ENCODE measurements at places on chromosomes 13 and 19. TPM values are rescaled to one million over a fixed set of nuclear protein-coding genes. Genes with fewer than 3 reads are reported as not detected.

Gene ZNF653
- 4.7 TPM for total RNA-seq

Gene PNMA8A
- total RNA-seq: 0.97 TPM

- DNase-seq: peak; percentile 9
Observed at GRCh38 chr13:25324100-25324499, 22.7 kb downstream of the NUP58 start.

Gene POLD1
- 22.9 TPM for total RNA-seq

- no peak for DNase-seq
Observed at GRCh38 chr13:114104655-114105520, 27.5 kb downstream of the RASA3 start.

DNA sequence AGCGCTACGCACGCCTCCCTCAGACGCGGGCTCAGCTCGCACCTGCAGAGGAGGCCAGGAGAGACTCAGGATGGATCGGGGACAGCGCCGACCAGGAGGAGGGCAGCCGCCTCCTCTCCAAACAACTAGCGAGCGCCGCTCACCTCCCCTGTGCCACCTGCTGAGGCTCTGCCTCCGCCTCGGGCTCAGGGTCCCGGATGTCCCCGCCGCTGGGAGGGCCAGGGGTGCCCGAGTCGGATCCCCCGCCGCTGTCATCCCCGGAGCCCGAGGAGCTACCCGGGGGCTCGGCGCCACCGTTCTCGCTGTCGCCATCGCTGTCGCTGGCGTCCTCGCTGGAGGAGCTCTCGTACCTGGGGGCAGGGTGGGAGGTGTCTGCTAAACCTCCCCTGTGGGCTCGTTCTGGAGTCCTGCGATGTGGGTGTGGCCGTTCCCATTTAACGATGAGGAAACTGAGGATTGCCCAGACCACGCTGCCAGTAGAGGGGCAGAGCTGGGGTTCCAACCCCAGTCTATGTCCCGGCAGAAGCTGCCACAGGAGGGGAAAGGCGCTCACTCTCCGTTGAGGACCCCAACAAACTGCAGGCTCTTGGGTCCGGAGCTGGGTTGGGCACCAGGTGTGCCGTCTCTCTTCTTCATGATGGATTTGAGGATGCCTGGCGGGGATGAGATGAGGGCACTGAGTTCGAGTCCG, 9.2 kb downstream of the KANK3 start:
- DNase-seq: no peak

DNA sequence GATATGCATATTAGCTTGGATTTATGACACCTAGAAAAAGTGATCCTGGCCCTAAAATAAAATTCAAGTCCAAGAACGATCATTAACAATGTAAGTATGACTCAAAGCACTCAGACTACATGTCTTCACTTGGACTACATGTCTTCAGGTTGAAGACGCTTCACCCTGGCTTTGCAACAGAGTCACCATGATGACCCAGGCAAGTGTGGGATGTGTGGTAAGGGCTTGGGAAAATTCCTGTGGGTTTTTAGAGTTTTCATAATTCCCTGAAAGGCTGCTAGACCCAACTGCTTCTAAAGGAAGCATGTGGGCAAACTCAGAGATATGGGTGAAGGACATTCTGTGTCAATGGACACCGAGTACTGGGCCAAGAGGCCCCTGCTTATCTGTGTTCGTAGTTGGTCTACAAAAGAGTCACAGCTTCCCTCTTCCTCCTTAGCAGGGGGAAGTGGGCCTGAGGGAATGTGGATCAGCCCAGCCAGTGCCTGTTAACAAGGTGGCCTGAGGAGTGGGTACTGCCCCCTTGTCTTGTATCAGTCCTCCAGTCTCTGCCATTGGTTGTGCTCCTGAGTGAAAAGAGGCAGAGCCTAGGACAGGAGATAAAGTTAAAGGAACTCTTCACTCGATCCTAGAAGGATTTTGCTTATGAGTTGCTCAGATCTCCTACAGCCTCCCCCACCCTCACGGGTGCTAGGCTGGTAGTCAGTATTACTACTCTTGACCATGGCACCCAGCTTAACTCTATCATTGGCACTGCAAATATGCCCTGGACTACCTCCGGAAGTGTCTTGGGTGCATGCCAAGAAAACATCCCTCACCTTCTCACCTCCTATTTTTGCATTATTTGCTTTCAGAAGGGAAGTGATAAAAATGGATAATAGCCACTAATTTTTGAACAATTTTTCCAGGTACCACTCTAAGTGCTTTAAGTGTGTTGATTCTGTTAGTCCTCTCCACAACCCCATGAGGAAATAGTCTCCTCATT, 406.3 kb downstream of the COG6 start:
- DNase-seq: peak; percentile 40

Gene CYP2F1
- total RNA-seq: not detected

DNA sequence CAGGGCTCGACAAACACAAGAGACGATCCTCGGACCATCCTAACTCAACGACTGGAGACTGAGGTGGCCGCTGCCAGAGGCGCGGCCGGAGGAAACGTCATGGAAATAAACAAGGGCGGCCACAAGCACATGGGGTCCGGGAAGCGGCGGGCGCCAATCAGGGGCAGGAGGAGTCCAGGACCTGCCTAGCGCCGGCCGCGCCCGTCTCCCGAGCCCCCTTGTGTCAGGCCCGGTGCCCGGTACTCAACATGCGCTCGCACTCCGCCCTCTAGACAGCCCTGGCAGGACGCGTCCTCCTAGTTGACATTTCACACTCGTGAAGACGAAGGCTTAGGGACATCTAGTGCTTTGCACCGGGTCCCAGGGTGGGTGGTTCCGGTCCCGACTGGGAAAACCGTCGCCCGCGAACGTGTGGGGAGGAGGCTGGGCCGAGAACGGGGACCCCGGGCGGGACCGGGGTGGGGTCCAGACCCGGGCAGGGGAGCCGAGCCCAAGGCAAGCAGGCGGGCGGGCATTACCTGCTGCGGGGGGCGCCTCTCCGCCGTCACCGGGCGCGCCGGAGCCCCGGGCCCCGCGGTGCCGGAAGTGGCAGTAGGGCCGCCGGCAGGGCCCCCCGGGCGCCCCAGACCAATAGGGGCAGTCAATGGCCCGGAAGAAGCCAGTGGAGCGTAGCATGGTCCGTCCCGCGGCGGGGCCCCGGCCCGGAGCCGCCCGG, 442 bp downstream of the REXO1 start:
- peak; percentile 77 for DNase-seq

DNA sequence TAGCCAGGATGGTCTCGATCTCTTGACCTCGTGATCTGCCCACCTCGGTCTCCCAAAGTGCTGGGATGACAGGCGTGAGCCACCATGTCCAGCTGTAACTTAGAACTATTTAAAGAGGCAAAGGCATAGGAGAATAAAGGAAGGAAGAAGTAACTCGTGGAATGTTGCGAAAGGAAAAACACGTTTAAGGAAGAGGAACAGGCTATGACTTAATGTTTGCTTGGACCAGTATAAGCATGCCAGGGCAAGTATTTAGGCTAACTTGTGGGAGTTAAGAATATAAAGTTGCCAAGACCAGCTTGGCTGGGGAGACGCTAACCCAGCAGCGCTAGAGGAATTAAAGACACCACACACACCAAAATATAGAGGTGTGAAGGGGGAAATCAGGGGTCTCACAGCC, 33.5 kb downstream of the ZNF844 start:
- DNase-seq: no peak

DNA sequence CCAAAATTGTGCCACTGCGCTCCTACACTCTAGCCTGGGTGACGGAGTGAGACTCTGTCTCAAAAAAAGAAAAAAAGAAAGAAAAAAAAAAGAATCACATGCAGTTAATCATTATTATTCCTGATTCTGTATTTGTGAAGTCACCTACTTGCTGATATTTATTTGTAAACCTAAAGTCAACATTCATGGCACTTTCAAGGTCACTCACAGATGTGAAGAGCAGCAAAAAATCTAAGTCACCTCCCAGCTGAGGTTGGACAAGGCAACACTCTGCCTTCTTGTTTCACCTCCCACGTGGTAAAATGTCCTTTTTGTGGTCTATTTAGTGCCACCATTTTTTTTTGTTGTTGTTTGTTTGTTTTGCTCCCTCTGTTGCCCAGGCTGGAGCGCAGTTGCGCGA, 26.5 kb downstream of the WDR88 start:
- no peak for DNase-seq

Gene TPRX1
- not detected for total RNA-seq

- no peak for DNase-seq
Observed at GRCh38 chr19:42697884-42698283, 42.4 kb downstream of the PSG3 start.

DNA sequence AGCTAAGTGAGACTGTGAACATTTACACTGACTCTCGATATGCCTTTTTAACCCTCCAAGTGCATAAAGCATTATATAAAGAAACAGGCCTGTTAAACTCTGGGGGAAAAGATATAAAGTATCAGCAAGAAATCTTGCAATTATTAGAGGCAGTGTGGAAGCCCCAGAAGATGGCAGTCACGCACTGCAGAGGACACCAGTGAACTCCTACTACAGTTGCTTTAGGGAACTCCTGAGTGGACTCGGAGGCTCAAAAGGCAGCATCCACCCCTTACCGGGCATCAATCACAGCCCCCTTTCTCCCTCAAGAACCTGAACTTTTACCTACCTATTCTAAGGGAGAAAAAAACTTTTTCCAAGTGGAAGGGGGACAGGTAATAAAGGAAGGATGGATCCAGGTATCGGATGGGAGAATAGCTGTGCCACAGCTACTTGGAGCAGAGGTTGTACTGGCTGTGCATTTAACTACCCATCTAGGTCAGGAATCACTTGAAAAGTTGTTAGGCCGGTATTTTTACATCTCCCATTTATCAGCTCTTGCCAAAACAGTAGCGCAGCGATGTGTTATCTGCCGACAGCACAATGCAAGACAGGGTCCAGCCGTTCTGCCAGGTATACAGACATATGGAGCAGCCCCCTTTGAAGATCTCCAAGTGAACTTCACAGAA, 80.1 kb downstream of the ZNF486 start:
- DNase-seq: peak; percentile 23

DNA sequence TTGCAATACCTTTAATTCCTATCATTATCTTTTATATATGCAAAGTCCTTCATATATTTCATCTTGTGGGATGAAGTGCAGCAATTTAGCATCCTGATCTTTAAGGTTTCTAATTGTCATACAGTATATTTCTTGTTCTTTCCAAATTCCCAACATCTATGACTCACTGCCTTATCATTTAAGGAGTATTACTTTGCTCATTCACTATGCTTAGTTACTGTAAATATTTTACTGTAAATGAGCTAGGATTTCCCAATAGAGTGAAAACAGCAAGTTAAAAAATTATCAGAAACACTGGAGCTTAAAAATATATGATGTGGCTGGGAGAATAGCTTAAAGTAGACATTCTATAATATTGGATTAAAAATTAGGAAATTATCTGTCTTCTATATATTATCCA, 69.9 kb downstream of the SLITRK6 start:
- peak; percentile 0 for DNase-seq

DNA sequence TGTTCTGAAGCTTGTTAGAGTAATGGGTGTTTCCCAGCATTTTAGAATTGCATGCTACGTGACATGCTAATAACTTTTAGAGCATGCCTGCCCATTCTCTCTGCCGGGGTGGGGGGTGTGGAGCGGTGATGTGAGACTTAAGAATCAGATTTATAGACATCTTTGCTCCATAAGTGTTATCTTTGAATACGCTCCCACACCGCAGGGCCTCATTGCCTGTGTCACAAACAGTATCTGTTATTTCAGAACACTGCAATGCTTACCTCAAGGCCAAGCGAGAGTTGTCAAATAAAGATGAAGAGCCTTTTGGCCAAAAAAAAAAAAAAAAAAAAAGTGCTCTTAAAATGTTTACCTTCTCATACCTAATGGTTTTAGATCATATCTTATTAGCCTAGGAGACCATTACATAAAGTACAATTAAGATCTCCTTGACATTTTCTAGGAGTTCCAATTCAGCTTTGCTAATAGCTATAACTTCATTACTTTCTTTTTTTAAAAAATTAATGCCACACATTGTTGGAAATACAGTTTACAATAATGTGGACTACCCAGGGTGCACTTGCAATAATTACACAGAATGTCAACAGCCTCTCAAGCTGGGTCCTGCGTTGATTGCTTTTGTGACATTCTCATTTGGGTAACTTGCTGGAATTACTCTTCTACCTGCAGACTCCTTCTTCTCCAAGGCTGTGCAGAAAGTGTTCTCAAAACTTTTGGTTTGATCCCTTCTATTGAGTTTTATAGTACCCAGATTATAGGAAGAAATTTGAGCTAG, 525.3 kb downstream of the KLF12 start:
- DNase-seq: no peak

Gene FARP1
- 125 TPM for total RNA-seq

Gene MYO1F
- total RNA-seq: 0.32 TPM

DNA sequence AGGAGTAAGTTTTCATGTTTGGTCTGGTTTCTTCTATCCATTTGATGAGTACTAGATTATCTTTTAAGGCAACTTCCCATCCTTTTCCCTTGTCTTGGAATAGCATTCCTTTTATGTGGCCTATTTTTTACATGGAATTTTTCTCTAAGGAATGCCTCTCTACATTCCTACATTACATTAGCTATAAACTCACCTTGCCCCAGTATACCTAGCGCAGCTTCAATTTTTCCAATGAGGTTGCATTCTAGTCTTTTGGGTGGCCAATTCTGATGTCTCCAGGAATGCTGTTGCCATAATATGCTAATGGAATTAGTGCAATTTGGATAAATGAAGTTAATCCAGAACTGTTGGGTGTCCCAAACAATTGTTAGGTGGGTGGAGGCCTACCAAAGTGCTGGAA, 33.8 kb downstream of the KBTBD6 start:
- no peak for DNase-seq

- no peak for DNase-seq
Observed at GRCh38 chr19:56101746-56102535, 19.2 kb downstream of the ZNF787 start.

DNA sequence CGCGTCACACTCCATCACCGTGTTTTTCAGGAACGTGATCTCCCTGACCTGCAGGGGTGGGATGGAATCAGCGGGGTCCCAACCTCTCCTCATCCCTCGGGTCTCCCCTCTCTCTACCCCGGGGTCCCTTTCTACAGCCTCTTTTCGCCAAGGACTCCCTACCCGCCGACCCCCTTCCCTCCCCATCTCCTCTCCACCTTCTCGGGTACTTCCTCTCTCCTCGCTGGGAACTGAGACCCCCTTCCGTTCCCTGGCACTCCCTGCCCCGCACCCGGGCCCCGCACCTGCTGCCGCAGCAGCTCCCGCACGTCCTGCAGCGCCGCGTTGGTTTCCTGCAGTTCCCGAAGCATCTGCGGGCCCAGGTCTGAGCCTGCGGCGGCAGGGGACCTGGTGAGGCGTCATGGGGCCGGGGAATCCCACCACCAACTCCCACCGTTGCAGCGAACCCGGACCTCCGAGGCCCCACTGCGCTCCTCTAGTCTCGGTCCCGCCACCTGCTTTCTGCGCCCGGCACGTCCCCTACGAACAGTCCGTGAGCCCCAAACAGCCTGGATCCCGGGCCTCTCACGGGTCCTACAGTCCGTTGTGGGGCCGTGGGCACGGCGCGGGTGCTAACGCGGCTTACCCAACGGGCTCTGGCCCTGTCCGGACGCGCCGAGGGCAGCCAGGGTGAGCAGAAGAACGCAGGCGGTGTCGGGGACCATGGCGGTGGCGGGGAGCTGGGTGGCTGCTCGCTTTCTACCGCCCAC, at the start of gene COMP:
TSS of gene COMP (minus strand) at position 740 of the 749 bp plus-strand sequence. CDS start at position 704, 36 bp downstream.
- DNase-seq: no peak

GRCh38 chr19:45076851-45077730, 813 bp upstream of the ZNF296 start:
- no peak for DNase-seq

- DNase-seq: no peak
Observed at GRCh38 chr13:54945973-54946372, 1917.4 kb downstream of the OLFM4 start.

- DNase-seq: no peak
Observed at GRCh38 chr19:7873304-7874075, 700 bp downstream of the PRR36 start.

Gene ANKLE1
- total RNA-seq: 0.86 TPM

GRCh38 chr19:42250666-42251531, 4.0 kb downstream of the ERF start:
- DNase-seq: peak; percentile 52

GRCh38 chr13:66659286-66659685, 570.9 kb downstream of the PCDH9 start:
- DNase-seq: peak; percentile 15

All from fibroblast of villous mesenchyme (primary cell).